Midbrain (tissue), 1 donor: ENCODE measurements at places on chromosomes 3 and 15.

GRCh38 chr3:124621498-124621897 is 108.8 kb upstream of the UMPS start:
- DNase-seq, result no peak

DNA sequence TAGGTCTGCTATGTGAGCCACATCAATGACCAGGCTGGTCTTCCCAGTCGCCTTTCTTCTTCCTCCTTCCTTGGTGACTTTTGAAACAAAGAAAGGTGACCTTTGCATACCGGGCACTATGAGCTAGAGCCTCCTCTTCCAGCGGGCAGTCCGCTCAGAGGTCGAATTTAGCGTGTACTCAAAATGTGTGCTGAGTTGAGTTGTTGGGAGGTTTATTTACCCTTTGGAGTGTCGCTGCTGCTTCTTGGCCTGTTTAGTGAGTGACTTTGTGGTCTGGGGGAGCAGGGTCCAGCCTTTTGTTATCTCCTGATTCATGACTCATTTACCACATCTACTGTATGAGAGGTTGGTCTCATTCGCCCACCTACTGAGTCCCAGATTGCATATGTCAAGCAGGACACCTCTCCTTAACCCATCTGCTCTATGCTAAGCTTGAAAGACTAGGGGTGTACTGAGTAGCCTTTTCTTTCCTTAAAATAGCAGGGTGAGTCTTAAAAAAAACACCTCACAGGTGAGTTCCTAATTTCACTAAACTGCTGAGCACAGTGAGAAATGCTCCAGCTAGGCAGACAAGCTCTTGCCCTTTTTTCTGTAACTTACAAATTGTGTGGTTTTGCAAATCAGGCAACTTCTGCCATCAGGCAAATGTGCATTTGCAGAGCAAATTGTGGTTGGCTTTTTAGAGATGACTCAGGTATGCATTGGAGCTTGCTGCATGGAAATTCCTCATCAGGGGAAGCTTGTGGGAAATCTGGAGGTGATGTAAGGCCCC is 3.2 kb upstream of the SIAH2 start:
- DNase-seq, result no peak

GRCh38 chr3:108564564-108564963 is 24.7 kb downstream of the CIP2A start:
- DNase-seq, result no peak

DNA sequence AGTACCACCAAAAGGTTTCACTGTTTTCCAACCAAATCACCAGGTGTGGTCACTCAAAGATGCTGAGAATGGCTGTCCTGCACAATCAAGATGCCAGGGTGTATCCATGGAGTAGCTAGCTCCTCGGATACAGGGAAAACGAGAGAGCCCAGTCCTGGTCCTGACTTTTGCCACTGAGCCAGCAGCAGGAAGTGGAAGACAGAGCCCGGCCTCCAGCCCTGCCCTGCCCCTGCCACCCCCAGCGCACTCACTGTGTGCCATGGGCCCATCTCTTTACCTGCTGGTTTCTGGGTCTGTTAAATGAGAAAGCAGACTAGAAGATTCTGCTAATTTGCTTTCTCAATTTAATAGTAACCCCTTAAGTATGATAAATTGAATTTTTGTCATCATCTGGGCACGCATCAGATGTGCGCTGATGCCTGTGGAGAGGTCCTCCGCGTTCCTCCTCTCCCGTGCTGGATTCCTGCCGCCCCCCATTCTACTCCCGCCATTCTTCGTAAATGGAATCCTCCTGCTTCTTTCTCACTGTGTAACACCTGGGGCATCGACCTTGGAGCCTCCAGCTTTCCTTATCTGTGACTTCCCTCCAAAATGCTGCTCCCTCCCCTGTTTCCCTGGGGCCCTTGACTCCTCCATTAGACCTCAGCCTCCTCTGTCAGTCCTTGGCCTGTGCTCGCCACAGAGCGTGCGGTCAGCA is 18.0 kb downstream of the TNFAIP8L3 start:
- no peak for DNase-seq

- no peak for DNase-seq
These were observed 47.4 kb upstream of the OSTN start for GRCh38 chr3:191151653-191152052.

- DNase-seq, result no peak
These were observed 39.0 kb downstream of the RGMA start for GRCh38 chr15:93049914-93050578.

GRCh38 chr3:133506215-133506901 is 67.1 kb upstream of the CDV3 start:
- DNase-seq, result peak; percentile 9

DNA sequence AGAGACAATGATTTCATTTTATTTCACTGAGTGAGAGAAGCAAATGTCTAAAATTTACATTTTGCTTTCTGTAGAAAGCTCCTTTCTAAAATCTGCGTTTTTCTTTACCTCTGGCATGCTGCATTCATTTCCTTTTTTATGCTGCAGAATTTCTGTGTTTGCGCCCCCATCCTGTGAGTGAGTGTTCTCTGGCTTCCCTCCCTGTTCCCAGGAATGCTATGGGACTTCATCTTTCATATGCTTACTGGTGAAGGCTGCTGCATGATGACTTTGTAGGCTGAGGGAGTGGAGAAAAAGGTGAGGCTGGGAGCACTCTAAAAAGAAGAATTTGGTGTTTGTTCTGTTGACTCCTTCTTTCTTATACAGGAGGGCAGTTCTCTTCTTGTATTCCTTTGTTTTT is 7.7 kb upstream of the TMC3 start:
- no peak for DNase-seq

DNA sequence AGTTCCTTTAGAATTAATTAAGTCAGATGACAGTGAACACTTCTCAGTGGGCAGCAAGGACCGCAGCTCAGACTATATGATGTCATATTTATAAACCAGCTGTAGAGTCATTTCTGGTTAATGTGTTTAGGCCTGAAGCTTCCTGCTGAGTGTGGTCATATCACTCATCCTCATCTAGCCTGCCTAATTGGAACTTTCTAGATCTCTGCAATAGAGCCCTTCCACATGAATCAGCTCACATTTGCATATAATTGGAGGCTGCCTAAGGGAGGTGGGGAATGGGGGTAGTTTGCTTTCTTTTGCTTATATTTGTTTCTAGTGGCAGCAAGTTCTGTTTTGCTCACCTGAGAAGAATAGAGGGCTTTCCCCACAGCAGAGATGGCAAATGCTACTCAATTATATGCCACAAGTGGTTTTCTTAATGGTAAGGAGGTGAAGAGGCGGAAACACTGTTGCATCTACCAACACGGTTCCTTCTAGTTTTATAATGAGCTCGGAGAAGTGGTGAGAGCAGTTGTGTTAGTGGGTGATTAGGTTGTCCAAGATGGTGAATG is 148.1 kb downstream of the KLHL25 start:
- DNase-seq, result no peak

DNA sequence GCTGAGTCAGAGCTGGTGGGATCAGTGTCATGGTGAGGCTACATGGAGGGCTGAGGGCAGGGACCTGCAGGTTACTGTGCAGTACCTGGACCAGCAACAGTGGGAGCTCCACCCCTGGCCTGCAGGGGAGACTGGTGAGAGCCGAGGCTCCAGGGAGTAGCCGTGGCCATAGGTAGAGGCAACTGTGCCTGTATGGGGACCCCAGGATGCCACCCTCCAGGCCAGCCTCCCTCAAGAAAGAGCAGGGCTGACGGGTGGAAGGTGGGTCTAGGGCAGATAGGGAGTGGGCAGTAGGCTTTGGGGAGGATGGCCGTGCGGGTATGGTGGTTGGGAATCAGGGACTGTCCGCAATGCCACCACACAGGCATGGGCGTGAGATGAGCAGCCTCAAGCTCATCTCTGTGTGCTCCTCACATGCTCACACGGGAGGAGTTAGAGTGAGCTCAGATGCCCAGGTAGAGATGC is 35.5 kb downstream of the FBLN2 start:
- DNase-seq, result no peak

GRCh38 chr15:101718896-101719295 is 5.4 kb downstream of the TARS3 start:
- no peak for DNase-seq

GRCh38 chr15:96300836-96301235 is 29.7 kb upstream of the NR2F2 start:
- DNase-seq, result no peak

DNA sequence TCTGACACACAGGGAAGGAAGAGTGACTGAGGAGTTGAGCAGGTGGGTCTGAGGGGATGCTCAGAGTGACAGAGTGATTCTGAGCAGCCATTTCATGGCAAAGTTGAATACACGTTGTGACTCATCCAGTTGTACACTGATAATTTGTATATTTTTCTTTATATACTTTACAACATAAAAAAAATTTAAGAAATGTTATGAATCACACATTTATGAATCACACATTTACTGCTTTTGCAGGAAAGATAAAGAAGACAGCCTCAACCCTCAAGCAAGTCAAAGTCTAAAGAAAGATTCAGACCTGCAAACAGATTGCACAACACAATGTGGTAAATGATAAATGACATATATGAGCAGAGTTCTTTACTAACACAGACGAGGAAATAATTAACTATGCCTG is 21.0 kb upstream of the CHMP2B start:
- DNase-seq, result no peak

GRCh38 chr3:21752749-21753347 is 1.8 kb upstream of the ZNF385D start:
- peak; percentile 34 for DNase-seq

GRCh38 chr15:92646216-92646615 is 9.4 kb downstream of the FAM174B start:
- DNase-seq, result no peak

- no peak for DNase-seq
These were observed 192.2 kb upstream of the TPM1 start for GRCh38 chr15:62850318-62850717.

- DNase-seq, result no peak
These were observed 417.4 kb upstream of the MDFIC2 start for GRCh38 chr3:70729845-70730244.

- DNase-seq, result no peak
These were observed 338.5 kb upstream of the KCNH8 start for GRCh38 chr3:18809640-18810305.

GRCh38 chr3:179833294-179833693 is 180.5 kb downstream of the USP13 start:
- no peak for DNase-seq

GRCh38 chr3:173957646-173958045 is 560.1 kb downstream of the NLGN1 start:
- DNase-seq, result no peak

DNA sequence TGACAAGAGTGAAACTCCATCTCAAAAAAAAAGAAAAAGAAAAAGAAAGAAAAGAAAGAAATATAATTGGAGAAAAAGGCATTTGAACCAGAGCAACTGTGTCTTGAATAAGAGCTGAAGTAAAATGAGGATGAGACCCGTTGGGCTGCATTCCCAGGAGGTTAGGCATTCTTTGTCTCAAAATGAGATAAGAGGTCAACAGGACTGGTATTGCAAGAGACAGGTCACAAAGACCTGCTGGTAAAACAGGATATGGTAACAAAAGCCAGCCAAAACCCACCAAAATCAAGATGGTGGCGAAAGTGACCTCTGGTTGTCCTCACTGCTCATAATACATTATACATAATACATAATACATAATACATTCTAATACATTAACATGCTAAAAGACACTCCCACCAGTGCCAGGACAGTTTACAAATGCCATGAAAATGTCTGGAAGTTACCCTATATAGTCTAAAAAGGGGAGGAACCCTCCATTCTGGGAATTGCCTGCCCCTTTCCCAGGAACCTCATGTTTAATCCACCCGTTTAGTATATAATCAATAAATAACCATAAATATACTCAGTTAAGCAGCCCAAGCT is 8.6 kb upstream of the TIPIN start:
- DNase-seq, result no peak

GRCh38 chr3:167972502-167972901 is 123.2 kb downstream of the GOLIM4 start:
- no peak for DNase-seq

GRCh38 chr15:67143646-67144045 is 78.2 kb downstream of the SMAD3 start:
- no peak for DNase-seq

GRCh38 chr3:194176274-194176991 is 40.5 kb downstream of the HES1 start:
- no peak for DNase-seq

GRCh38 chr15:70362886-70363285 is 265.2 kb upstream of the TLE3 start:
- no peak for DNase-seq

- no peak for DNase-seq
These were observed 41.2 kb downstream of the KLF13 start for GRCh38 chr15:31367730-31368344.

DNA sequence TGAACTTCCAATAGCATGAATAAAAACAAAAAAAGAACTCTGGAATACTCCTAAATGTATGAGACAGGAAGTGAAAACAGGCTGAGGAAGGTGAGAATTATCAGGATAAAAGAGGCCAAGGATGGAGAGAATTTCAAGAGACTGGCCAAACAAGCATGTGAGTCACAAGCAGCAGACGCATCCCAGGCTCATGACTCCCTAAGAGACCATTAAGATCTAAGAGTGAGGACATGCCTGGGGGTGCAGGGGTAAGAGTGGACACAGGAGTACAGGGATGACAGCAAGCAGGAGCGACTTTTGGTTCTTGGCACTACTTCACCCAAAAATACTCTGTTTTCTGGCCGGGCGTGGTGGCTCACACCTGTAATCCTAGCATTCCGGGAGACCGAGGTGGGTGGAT is 7.1 kb downstream of the SCAMP2 start:
- DNase-seq, result no peak

DNA sequence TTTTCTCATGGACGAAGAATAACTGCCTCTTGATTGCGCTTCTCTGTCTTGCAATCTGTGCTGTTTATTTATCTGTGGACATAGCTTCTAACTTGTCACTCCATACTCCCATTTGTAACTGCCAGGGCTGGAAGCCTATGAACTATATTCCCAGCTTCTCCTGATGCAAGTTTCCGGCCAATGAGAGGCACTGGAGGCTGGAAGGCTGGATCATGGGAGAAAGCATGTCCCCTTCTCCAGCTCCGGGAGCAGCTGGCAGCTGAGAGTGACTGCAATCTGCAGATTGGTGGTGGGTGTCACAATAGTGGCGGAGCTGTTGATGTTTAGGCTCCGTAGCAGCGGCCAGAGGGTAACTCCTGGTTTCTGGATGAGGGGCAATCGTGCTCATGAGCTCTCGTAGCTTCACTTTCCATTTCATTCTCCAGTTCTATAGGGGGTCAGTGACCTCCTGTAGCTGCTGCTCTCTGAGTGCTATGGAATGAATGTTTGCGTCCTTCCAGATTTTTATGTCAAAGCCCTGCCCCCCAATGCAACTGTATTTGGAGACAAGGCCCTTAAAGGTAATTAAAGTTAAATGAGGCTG is 35.7 kb upstream of the PCSK6 start:
- no peak for DNase-seq

DNA sequence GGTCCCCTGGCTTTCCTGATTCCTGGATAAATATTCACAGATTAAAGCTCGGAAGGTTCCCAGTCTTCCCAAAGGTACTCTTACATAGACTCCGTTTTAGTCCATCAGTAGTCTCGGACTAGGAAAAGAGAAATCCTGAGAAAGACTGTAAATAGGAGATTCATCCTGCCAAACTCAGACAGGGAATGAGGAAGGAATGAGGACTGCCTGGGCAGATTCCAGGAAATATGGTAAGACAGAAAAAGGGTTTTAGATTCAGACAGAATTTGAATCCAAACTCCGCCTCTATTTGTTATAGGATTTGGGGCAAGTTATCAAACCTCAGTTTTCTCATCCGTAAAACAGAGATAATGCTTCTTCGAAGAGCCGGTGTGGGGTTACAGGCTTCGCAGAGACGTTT is 77.8 kb upstream of the VGLL4 start:
- no peak for DNase-seq

- no peak for DNase-seq
These were observed 299.8 kb upstream of the EPHA3 start for GRCh38 chr3:88807491-88808105.

- DNase-seq, result no peak
These were observed 93.8 kb downstream of the DNAJB8 start for GRCh38 chr3:128372707-128373533.

GRCh38 chr15:40282869-40283614 is at the start of gene ANKRD63:
Gene ANKRD63, minus strand, starts transcription at chr15:40283064. Its CDS starts 478 bp downstream, at chr15:40282586.
- no peak for DNase-seq
